ENCODE measurements at places on chromosomes 5 and 9.

- DNase-seq: no peak
Measured at GRCh38 chr5:173583346-173583745, 33.1 kb downstream of the BOD1 start.

DNA sequence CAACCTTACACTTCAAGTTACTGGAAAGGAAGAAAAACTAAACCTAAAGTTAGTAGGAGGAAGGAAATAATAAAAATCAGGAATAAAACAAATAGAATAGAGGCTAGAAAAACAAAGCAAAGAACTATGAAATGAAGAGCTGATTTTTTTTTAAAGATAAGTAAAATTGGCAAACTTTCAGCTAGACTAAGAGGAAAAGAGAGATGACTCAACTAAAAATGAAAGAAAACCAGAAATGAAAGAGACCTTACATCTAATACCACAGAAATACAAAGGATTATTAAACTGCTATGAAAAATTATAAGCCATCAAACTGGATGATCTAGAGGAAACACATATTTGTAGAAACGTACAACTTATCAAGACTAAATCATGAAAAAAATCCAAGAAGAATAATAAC lies 60.0 kb downstream of the PRRC1 start:
- no peak for DNase-seq

DNA sequence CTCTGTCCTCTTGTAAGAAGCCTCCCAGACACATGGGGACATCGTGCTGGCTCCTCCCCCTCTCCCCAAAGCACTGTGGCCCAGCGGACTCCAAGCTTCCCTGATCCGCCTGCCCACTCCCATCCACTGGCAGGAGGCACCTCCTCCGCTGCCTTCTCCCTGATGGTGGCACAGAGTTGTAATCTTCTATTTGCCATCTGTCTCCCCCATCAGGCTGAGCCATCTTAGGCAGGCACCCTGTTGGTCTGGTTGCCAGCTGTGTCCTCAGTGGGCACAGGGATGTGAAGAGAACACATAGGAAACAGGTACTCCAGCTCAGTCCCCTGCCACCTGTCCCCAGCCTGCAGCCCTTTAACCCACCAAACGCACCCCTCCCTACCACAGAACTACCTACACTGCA lies 5.4 kb upstream of the ZDHHC12 start:
- no peak for DNase-seq

- DNase-seq: peak; percentile 75
Measured at GRCh38 chr9:35903049-35903448, 3.0 kb upstream of the HRCT1 start.

DNA sequence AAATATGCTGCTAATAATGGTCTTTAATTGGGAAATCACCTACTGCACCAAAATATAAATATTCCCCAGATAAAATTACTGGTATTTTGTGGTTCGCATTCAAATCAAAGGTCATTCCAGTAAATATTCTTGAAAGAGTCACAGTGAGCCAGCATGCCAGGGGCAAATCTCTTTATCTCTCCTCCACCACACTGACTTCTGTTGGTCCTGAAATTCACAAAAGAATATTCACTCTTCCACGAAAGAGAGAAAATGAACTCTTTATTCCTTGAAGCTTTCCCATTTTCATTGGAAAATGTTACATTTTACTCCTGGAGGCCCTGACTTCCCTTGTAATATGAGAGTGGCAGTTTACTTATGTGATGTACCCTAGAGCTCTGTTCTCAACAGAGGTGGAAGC lies 39.7 kb downstream of the ZNF366 start:
- no peak for DNase-seq

DNA sequence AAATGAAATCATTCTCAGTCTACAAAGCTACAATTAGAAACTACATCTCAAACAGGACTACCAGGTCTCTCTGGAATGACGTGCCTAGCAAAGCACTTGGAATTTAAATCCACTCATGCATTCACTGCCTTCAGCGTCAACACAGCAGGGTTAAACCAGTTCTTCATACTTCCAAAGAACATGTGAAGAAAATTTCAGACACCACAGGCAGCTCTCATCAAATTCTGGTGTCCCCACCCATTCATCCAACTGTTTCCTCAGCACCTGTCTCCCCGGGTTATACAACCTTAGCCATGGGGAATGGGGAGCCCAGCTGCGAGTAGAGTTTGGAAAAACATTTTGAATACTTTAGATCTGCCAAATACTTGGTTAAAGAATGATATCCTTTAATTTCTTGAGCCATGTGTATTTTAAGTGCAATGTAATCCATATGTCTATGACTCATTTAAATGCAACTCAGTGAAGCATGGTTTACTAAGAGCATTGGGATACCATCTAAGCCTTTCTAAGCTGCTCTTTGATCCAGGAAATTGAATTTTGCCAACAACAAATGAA lies 17.5 kb downstream of the ADAM19 start:
- DNase-seq: peak; percentile 80

DNA sequence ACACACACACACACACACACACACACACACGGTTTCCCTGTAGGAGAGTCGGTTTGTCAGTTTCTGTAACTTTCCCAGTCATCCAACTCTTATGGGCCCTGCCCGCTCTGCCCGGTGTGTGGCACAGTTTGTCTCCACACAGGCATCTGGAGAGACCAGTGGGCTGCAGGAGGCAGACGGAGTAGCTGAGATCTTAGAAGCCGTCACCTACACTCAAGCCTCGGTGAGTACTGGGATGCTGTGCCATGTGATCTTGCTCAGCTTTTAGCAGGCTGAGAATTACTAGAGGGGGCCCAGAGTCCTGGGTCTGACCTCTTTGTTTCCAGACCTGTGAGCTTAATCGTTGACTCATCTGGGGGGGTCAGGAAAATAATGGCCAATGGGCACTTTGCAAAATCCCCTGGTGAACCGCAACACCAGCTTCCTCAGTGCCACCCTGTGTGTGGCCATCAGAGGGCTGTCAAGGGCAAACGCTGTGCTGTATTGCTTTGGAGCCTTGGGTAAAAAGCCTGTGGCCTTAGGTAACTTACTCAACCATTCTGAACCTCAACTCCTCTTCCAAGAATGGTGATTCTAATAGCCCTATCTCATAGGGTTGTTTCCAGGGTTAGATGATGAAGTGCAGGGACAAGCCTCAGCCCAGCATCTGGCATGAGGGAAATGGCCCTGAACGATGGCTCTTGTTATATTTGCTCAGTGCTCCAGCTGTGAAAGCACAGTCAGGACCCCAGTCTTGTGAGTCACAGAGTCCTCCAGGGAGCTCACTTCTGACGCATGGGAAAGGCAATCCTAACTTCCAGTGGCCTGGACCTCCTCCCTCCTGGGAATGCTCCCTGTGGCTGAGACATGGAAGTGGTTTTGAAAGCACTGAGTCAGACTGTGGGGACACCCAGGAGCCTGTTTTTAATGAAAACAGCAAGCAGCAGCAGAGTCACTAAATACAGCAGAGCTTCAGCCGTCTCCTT lies 45.6 kb downstream of the COL15A1 start:
- DNase-seq: peak; percentile 100

DNA sequence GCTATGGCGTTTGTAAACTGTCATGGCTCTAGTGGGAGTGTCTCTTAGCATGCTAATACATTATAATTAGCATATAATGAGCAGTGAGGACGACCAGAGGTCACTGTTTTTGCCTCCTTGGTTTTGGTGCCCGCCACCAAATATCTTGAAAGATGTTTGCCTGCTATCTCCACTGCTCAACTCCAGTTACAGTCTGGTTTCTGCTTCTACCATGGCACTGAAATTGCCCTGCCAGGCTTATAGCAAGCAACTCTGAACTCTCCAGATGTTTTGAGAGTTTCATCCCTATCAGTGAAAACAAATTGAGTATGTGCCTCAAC lies 122.1 kb upstream of the SPRY4 start:
- no peak for DNase-seq

DNA sequence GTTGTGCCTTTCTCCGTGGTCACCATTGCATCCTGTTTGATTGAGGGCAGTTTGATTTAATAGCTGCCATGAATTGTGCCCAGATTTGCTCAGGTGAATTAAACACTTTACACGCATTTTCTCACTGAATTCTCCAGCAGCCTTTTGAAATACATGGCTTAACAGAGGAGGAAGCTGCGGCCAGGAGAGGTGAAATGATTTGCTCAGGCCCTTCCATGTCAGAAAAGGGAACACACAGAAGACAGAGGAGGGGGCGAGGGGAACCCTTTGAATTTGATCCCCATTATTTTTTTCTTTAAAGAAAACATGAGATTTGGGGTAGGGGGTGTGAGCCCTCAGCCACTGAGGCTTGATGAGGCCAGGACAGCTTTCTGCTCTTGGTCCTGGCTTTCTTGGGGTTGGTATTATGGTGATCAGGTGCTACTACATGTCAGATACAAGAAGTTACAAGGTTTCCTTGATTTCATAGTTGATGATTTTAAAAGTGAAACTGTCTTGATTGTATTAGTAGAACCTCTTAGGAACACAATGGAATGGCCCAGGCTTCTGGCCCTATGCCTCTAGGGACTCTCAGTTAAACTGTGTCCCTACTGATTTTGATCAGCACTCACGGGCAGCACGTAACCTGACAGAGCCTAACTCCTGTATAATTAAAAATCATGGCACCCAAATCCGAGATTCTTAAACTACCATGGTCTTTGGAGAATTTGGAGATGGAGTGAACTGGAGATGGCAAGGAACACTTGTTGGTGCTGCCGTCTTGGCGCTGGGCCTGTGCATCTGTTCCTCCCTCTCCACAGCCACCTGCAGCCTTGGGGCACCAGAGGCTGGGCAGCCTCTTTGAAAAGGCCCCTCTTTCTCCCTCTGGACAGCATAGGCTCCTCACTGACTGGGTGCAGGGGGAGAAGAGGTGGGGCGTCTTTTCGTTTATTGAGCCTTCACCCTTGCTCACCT lies 107.9 kb downstream of the TRIO start:
- DNase-seq: no peak

GRCh38 chr9:95813923-95814322 lies 61.6 kb upstream of the ERCC6L2 start:
- DNase-seq: no peak

DNA sequence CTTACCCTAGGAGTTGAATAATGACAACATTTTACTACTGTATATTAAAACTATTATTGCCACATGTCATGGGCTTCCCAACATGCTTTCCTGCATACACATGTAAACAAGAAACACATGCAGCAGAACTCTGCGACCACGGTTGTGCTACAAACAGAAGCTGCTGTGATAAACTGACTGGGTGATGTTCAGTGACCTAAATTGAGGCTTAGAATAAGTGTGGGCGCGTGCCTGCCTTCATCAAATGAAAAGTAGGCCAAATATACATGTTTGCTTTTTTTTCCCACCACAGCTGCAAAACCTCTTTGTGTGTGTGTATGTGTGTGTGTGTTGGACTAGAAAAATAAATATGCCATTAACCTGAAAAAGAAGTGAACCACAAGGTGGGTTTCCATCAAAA lies 1202.1 kb downstream of the PTPRD start:
- no peak for DNase-seq

DNA sequence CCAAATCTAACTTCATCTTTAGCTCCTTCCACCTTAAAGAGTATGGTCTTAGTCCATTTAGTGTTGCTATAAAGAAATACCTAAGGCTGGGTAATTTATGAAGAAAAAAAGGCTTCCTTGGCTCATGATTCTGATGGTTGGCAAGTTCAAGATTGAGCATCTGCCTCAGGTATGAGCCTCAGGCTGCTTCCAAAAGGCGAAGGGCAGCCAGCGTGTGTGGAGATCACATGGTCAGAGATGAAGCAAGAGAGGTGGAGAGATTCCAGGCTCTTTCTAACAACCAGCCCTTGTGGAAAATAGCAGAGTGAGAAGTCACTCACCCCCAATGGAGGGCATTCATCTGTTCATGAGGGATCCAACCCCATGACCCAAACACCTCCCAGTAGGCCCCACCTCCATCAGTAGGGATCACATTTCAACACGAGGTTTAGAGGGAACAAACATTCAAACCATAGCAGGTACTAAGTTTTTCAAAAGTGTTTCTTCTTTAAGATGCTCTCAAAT lies 225.9 kb downstream of the SGCD start:
- DNase-seq: peak; percentile 28

GRCh38 chr9:5557606-5558587 lies 47.6 kb downstream of the PDCD1LG2 start:
- DNase-seq: no peak

DNA sequence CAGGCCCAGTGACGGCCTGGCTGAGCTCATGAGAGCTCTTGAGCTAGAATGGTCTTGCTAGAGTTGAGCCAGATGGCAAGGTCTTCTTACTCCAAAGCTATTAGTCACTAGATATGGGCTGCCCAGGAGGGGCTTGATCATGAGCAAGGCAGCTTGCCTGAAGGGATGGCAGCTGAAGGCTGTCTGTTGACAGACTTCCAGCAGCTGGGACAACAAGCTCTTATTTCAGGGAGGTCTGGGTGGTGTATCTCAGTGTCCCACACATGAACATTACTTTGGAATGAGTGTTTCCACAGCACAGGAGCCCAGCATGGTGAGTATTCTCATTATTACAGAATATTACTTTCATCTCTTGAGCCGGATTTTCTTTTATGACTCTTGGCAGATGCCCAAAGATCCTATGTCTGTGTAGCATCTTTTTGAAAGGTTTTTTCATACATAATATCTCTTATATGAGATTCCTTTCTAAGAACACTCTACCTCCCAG lies 414.1 kb downstream of the ARHGEF28 start:
- peak; percentile 83 for DNase-seq

DNA sequence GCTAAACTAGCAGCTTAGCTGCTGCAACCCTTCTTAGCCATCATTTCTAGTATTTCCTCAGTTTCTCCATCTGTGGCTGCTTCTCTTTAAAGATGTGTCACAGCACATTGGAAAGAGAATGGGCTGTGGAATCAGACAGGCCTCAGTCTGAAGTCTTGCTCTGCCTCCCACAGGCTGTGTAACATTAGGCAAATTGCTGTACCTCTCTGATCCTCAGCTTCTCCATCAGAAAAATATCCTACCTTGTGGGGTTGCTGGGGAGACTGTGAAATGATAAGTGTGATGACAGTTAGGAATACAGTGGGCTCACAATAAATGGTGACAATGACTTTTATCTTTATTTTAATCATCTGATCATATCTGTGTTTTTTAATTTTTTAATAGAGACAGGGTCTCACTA lies 17.5 kb upstream of the TRIM14 start:
- no peak for DNase-seq

GRCh38 chr5:59542851-59543820 lies 350.4 kb downstream of the PDE4D start:
- peak; percentile 66 for DNase-seq

GRCh38 chr9:131673068-131673467 lies 66.8 kb downstream of the RAPGEF1 start:
- DNase-seq: no peak

- DNase-seq: no peak
Measured at GRCh38 chr5:167754501-167755021, 536.9 kb upstream of the WWC1 start.

GRCh38 chr5:1874771-1875220 lies 7.9 kb downstream of the IRX4 start:
- DNase-seq: no peak

DNA sequence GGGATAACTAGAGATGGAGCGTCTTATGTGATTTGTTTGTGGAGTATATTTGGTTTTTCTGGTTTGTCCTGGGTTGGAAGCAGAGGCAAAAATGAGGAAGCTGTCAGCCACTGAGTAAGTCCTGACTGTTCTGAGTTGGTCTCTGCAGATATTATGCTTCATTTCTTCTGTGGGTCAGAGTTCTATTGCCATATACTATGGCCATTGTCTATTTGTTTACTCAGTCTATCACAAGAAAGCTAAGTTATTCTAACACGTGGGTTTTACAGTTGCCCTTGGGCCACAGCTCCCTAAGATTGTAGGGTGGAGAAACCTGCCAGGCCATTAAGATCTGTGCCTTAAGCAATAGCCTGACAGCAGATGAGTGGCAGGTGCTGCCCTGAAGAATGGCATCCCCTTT lies 3.0 kb upstream of the CTSV start:
- no peak for DNase-seq

GRCh38 chr9:20361656-20362570 lies 260.4 kb downstream of the MLLT3 start:
- no peak for DNase-seq

GRCh38 chr5:76180814-76181805 lies 97.9 kb downstream of the SV2C start:
- no peak for DNase-seq
